Stimulated activated CD4-positive, alpha-beta T cell treated with anti-CD3 and anti-CD28 coated beads, Interleukin-2, amount 100 ng/mL, for 24 hours (primary cell): ENCODE measurements at places on chromosomes 2 and 18.

GRCh38 chr2:107785756-107786155 lies 40.9 kb upstream of the RGPD4 start:
- DNase-seq = no peak

- DNase-seq = no peak
These were observed 304.5 kb downstream of the NDUFA10 start for GRCh38 chr2:239720361-239721360.

DNA sequence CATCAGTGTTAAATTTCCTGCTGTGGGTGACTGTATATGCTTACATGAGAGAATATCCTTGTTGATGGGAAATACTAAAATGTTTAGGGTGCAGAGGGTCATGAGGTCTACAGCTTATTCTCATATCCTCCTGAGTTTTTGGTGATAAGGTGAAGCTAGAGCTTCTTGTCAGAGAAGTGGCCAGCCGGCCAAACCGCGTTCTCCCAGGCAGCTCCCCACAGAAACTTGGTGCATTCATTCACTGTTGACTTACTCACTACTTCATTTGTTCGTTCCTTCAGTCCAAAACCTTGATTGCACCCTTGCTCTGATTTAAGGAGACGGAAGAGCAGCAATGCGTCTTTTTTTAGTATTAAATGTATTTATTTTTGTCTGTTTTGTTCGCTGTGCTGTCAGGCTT lies 8.7 kb downstream of the SNED1 start:
- DNase-seq = no peak

DNA sequence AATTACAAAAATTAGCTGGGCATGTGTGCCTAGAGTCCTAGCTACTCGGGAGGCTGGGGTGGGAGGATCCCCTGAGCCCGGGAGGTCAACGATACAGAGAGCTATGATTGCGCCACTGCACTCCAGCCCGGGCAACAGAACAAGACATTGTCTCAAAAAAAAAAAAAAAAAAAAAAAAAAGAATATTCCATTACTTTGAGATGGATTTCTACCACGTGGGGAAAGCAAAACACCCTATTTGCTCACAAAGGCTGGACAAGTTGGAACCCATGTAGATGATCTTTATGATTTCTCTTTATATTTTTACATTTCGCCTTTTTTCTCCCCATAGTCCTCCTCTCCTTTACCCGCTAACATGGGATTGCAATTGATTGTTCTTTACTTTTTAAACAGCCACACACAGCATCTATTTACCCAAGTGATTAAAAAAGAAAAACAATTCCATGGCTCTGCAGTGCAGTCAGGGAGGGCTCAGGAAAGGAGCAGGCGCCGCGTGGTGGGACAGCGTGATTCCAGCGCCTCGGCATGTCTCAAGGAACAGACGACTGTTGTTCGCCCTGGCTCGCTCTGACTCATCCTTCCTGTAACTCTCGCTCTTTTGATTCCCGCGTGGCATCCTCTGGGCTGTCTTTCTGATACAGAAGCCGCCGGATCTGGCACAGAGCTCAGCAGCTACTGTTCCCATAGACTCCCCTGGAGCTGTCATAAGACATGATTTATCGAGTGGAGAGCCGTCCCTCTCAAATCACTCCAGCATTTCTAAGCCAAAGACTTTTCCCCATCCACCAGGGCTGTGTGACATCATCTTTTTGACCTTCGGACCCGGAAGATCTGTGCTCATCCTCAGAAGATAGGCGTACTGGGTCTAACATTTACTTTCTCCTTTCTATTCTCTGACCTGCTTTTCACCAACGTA lies 230.4 kb upstream of the AGAP1 start:
- no peak for DNase-seq

DNA sequence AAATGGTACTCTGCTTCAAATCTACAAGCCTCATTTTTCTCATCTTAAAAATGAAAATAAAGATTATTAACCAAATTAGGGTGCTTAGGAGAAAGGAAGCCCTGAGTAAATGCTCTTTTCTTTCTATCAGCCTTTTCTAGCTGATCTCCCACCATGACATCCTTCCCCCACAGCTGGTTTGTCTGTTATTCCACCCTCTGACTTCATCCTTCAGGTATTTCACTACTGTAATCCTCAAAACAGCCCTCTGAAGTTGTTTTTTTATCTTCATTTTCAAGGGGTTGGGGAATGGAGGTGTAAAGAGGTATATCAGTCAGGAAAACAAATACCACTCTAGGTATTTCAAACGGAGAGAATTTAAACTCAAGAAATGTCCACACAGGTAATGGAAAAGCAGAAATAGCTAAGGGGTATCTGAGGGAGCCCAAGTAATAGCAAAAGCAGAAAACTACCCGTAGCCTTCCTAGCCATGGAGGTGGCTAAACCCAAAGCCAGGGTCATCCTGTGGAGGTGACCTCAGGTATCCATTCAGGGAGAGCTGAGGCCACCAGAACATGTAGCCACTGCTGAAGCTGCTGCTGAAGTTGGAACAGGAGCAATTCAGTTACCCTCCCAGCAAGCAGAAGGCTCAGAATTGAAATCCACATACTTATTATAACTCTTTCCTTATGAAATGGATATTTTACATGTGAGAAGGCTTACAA lies 990.9 kb upstream of the ACVR2A start:
- no peak for DNase-seq

GRCh38 chr2:18167871-18168270 lies 289.4 kb downstream of the KCNS3 start:
- DNase-seq = no peak

GRCh38 chr2:22037274-22037673 lies 913.5 kb downstream of the TDRD15 start:
- DNase-seq = no peak

DNA sequence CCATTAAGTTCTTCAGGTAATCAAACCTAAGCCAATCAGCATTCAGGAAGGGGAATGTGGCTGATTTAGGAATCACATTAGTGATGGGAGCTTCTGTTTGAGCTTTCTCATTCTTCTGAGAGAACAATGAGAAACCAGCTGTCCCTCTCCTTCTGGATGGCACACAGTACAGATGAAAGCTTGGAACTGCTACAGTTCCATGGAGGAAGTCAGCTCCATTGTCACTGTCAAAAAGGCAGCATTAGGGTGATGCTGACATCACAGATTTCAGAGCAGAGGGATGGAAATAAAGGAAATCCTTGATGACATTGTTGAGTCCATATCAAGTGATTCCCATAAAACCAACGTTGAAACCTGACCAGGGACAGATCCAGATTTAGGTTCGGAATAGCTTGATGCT lies 36.1 kb upstream of the ACYP2 start:
- DNase-seq = no peak

DNA sequence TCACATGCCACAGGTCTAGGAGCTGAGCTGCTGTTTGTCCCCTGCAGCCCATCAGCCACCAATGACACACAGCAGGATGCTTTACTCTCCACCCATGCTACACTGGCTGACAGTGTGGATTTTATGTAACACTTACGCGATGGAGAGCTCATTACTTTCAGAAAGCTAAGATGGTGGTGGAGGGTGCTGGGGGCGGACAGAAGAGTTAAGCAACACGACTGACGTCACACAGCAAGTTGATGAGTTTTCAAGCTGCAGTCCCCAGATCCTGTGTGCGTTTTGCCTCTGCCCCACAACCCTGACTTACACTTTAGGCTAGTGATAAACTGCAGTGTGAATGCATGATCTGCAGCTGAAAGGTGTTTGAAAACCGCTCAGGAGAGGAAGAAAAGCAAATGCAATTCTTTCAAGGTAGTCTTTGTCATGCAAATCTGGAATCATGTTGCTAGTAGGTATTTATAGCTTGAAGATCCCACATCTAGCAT lies 42.4 kb downstream of the MRPS5 start:
- no peak for DNase-seq

DNA sequence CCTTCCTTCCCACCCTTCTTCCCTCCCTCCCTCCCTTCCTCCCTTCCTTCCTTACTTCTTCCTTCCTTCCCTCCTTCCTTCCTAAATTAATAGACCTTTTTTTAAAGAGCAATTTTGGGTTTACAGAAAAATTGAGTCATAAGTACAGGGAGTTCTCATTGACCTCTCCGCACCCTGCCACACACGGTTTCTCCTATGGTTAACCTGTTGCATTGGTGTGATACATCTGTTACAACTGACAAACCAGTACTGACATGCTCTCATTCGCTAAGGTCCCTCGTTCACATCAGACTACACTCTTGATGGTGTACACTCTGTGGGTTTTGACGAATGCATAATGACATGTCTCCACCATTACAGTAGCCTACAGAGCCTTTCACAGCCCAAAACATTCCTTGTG lies 11.6 kb upstream of the SDC1 start:
- DNase-seq = no peak

GRCh38 chr2:170965446-170966225 lies 36.6 kb downstream of the GORASP2 start:
- DNase-seq = no peak

DNA sequence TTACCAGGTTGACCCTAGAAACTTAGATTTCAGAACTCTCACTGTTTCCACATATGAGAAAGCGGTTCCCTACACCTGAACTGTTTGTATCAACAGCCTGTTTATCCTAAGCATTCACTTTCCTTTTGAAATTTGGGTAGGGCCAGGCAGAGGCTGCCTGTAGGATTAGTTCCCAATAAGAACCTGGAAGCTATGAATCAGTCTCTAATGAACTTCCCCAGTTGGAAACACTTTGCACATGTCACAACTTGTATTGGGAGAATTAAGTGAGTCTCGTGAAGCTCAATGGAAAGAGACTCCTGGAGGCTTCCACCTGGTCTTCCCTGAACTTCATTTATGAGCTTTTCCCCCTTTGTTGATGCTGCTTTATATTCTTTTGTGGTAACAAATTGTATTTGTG lies 486.6 kb upstream of the HS6ST1 start:
- DNase-seq = no peak

DNA sequence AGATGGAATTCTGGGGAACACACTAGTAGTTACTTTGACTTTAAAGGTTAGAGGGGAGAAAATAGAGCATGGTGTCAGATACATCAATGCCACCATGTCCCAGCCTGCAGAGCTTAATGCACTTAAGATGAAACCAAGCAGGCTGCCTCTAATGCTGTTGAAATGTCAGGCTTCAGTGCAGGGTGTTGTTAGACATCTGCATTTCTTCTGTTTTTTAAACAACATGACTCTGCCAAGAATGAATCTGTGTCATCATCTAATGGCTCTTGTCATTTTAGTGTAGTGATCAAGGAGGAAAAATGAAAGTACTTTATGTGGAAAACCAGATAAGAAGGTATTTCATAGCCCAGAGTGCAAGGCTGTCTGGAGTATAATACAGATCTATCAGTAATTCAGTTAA lies 29.9 kb downstream of the LYPD1 start:
- DNase-seq = no peak

- no peak for DNase-seq
These were observed 71.7 kb downstream of the EIPR1 start for GRCh38 chr2:3305952-3306351.

DNA sequence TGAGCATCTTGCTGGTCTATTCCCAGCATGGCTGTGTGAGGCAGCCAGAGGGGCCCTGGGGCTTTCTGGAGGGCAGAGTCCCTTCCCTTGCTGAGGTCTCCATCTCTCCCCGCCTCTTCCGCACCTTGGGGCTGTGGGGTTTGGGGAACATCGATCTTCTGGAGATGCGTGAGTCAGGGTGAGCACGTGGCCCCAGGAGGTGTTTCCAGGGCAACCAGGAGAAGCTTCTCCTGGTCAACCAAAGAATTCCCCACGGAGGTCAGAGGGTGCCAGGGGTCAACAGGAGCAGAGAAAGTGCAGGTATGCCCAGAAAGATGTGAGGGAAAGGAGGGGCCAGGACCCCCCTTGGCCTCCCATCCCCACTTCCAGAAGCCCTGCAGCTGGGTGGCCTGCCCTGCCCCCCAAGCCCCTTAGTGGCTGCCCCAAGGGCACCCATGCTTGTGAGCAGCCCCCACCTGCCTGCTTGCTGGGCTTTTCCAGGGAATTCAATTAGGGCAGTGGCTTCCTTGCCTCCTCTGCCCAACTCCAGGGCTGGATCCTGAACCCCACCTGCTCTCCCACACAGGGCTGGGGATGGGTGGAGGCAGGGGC lies 2.8 kb upstream of the PROM2 start:
- peak; percentile 9 for DNase-seq

DNA sequence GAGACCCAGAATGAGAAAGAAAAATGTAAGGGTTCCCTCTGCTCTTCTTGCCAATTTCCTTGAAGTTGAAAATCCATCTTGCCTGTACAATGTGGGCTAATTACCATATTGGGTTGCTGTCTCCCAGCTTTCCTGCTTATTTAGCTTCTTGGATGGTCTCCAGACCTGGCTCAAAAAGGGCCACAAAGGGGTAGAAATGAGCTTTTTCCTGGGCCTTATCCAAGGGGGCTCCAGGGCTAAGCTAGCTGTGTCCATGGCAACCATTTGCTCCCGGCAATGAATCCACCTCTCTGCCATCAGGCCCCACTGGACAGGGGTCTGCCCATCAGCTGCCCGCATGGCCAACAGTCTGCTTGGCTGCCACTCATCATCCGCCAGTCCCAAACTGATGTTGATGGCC lies 85.0 kb downstream of the BOD1L2 start:
- DNase-seq = no peak

GRCh38 chr2:145765874-145766273 lies 1246.0 kb upstream of the ZEB2 start:
- no peak for DNase-seq

- no peak for DNase-seq
These were observed 28.3 kb downstream of the ARL5A start for GRCh38 chr2:151799886-151800292.

GRCh38 chr18:62177271-62177670 lies 9.6 kb downstream of the PIGN start:
- DNase-seq = no peak

GRCh38 chr2:240961910-240962299 lies 36.5 kb upstream of the SNED1 start:
- DNase-seq = no peak

DNA sequence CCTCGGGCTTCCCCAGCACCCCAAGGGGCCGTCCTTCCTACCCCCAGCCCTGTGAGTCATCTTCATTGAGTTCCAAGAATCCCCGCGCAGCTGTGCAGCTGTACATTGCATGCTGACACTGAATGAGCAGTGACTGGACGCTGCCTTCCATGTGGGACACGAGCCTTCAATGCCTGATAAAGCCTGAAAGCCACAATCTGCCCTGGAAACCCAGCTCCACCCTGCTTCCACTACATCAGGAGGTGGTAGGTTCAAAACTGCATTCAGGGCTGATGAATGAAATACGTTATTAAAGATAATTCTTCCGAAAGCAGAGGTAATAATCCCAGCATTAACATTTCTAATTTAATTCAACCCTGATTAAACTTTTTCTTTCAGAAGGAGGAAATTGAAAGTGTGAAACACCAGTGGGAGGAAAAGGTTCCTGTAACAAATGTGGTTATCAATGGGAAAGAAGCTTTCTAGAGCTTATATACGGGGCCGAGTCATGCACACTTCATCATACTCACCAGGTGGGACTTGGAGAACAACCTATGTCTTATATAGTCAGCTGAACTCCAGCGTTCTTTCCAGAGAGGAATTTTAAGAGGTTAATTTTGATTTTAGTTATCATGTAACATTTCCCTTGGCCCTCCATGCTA lies 360.1 kb downstream of the LPIN1 start:
- DNase-seq = peak; percentile 57
